ENCODE measurements at places on chromosomes 6 and 20.

- DNase-seq = no peak
These were observed 207.7 kb upstream of the SNX9 start for GRCh38 chr6:157615420-157615769.

- DNase-seq = no peak
These were observed 12.2 kb upstream of the NCOA3 start for GRCh38 chr20:47489448-47489872.

DNA sequence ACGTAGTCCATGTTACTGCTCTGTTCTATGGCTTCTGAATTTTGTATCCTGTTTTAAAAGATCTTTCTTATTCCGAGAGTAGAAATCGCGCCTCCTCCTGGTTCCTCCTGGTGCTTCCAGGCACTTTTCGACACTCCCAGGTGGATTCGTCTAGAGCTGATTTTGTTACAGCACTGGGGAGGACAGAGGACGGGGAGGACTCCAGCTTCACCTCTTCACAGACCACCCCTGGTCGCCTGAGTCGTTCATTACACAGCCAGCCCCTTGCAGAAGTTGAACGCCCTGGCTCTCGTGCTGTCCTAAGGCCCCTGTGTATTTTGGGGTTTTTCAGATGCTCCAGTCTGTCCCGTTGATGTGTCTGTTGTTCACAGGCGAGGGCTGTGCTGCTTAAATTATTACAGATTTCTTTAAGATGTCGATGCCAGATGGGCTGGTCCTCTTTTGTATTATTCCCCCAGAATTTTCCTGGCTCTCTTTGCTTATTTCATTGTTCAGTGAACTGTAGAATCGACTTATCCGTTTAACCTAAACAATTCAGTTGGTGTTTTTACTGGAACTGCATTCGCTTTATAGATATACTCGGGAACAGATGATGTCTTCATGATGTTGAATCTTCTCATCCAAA lies 30.5 kb downstream of the COL20A1 start:
- no peak for DNase-seq

- DNase-seq = no peak
These were observed 89.5 kb upstream of the MANEA start for GRCh38 chr6:95487817-95488216.

- no peak for DNase-seq
These were observed 133.4 kb upstream of the DTNBP1 start for GRCh38 chr6:15796130-15796771.

DNA sequence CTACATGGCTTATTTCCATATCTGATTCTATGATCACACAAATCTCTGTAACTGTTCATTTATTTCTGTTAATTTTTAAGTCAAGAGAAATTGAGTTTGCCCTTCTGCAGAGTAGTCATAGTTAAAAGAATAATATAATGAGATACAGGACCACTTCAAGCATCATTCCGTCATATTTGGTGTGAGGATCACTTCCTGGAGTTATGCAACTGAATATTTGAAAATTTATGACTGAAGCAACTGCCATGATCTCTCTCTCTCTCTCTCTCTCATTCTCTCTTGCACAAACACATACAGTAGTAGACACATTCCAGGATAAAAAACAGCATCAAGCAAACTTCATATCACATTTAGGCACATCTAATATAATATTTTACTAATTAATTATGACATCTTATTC lies 116.4 kb downstream of the COL9A1 start:
- no peak for DNase-seq

- peak; percentile 87 for DNase-seq
These were observed 88.2 kb downstream of the NOL4L start for GRCh38 chr20:32496811-32497533.

GRCh38 chr6:32076321-32076809 lies 32.8 kb downstream of the TNXB start:
- DNase-seq = peak; percentile 76

DNA sequence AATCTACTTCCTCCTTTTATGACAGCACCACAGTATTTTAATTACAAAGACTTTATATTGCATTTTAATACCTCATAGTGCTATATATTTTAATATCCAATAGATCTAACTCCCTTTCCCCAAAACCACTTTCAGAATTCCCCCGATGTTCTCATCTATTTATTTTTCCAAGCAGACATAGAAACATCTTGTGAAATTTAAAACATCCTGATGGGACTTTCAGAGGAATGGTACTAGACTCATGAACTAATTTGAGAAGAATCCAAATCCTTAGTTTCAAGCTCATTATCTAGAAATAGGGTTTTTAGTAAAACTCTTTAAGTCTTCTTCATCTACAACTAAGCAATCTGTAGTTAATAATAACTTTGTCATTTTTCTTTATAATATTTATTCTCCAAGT lies 97.0 kb downstream of the TRERF1 start:
- no peak for DNase-seq

DNA sequence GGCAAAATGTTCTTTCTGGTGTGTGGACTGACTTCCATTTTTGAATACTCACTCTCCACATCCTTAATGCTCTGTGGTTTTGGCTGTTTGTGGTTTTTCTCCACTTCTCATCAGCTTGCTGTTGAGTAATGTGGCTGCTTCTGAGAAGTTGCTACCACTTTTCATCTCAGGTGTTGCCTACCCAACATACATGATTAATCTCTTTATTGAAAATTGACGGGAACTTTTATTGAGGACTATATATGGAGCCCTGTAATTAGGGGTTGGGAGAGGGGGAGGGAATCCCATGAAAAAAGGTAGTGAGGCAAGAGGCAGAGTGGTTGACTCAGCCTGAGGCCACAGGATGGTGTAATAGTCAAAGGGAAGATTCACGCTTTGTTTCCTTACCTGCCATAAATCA lies 17.6 kb downstream of the IL22RA2 start:
- DNase-seq = no peak

DNA sequence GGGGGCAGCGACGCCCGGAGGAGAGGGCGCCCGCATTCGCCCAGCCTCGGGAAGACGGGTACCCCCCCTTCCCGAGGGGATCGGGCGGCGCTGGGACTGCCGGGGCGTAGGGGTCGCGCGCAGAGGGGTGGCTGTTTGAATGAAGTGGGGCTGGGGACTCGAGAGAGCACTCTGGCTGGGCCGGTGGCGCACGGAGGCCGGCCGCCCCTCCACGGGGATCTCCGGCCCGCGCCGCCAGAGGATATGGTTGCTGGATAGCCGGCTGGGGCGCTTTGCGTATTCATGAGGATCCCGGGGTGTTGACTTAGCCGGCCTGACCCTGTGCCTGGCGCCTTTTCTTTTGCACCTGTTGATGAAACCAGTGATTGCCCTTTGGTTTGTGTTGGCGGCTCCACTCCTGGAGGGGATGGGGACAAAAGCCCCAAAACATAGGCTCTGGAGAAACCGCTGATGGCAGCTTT lies 469 bp downstream of the SYNJ2 start:
- peak; percentile 70 for DNase-seq

GRCh38 chr20:41483553-41483930 lies 116.9 kb upstream of the EMILIN3 start:
- no peak for DNase-seq

GRCh38 chr20:23085436-23086055 lies 578 bp downstream of the CD93 start:
- no peak for DNase-seq

GRCh38 chr6:36963451-36964290 lies 9.1 kb downstream of the PI16 start:
- DNase-seq = peak; percentile 55

- DNase-seq = no peak
These were observed 26.2 kb downstream of the BCAS1 start for GRCh38 chr20:54044156-54044555.

DNA sequence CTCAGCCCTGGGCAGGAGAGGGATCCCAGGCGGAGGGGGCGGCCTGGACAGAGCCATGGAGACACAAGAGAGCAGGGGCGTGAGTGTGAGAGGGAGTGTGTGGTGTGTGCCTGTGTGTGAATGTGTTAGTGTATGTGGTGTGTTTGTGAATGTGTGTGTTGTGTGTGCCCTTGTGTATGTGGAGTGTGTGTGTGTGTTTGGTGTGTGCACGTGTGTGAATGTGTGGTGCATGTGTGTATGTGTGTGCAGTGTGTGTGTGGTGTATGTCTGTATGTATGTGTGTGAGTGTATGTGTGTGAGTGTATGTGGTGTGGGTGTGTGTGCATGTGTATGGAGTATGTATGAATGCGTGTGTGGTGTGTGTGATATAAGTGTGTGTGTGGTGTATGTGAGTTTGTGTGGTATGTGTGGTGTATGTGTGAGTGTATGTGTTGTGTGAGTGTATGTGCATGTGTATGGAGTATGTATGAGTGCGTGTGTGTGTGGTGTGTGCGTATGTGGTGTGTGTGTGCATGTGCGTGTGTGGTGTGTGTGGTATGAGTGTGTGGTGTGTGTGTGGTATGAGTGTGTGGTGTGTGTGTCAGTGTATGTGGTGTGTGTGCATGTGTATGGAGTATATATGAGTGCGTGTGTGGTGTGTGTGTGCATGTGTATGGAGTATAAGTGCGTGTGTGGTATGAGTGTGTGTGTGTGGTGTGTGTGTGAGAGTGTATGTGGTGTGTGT lies 175.2 kb upstream of the AFDN start:
- no peak for DNase-seq

DNA sequence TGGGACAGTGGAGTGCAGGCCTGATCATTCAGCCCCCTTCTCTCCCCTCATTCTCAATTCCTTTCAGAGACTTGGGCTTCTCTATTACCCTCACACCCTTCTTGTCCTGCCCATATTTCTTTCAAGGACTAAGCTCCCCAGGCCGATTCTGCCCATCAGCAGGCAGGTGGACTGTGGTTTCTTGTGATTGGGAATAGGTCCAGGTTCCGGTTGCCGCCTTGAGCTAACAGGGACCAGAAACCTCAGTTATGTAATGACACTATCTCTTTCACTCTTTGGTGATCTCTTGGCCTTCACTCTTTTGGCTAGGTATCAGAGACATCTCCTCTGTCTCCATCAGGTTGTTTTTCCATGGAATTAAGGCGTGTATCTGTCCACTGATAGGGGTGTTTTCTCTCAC lies 6.5 kb downstream of the MUCL3 start:
- DNase-seq = no peak

DNA sequence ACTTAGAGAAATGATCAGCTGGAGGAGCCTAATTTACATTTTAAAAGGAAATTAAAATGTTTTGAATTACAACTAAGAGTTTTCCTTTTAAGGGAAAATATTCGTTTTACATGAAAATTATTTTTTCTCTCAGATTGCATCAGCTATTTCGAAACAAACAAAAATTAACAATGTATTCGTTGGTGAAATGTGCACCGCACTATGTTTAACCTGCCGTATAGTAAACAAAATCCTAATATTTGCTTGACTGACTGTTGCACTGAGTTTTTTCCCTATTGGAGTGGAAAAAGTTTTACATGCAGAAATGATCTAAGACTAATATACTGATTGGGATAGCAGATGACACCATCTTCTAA lies 5.7 kb downstream of the PDE10A start:
- DNase-seq = no peak

DNA sequence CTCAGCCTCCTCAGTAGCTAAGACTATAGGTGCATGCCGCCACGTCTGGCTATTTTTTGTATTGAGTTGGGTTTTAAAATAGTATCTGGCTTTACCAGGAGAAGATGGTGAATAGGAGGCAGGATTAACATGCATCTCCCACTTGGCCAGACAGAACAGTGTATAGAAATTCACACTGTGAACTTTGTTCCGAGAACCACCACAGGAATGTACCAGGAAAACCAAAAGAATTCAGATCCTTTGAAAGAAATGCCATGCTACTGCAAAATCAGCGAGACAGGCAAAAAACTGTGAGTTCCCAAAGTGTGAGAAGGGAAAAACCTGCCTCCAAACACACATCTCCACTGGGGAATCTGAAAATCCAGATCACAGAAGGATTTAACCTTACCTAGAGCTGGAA lies 327.6 kb downstream of the NKAIN2 start:
- DNase-seq = no peak

DNA sequence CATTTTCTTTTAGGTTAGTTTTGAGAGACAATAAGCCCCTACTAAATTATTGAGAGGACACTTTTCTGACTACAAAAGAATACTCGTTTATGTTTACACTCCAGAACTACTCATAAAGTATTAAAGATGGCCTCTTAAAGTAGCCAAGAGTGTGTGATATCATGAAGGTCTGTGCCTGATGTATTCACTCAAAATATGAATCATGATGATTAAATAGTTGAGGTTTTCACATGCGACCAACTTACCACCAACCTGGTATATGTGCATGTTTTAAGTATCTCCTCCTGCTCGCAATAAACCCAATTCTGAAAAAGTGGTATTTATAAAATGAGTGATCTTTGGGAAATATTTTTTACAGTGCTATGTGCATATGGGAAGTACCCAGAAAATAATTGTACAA lies 43.9 kb downstream of the IL20RA start:
- DNase-seq = no peak

DNA sequence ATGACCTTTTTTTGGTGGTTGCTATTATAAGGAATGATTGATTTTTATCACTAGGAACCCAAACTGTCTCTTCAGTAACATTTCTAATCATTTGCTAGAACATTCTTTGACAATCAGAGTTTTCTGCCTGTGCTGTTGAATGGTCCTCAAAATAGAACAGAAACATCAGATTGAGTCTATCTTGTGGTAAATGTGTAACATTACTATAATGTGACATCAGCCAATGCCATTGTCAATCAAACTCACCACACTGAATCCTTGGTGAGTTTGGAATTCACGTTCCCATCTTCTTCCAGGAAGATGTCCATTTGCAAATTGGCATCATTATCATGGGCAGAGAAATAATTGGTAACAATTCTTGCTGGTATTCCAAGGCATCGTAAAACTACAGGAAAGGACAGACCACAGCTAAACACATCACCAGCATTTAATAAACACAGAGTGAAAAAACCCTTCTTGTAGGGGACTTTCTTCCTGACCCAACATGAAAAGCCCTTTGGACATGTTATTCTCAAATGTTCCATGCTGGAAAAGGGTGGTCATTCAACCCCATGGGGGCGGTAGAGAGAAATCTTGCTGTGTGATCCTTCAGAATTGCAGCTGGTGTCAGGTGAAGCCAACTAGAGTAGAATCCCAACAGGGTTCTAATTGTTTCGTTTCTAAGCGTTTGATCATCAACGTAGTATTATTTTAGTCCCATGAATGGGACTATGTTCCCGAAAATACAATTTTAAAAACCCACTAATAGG lies 98.5 kb downstream of the F13A1 start:
- peak; percentile 74 for DNase-seq

GRCh38 chr20:32877507-32877906 lies 18.8 kb downstream of the EFCAB8 start:
- no peak for DNase-seq

DNA sequence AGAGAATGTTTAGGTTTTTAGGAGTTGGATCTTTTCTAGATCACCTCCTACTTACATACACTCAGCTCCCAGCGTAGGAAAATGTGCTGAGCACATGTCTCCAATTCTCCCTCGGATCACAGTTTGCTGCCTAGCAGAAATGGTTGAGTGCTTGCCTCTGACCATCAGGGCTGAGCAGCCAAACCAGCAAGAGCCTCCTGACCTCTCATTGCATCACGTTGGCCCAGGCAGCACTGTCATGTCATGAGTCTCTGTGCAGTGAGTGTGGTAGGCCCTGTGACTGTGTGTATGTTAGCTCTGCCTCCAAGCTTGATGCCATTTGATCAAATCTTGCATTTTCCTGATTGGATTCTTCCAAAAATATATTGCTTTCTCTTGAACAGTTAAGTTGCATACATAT lies 112.0 kb downstream of the LRRC1 start:
- DNase-seq = no peak

GRCh38 chr6:105001906-105002305 lies 45.0 kb downstream of the LIN28B start:
- DNase-seq = peak; percentile 83

GRCh38 chr6:38404900-38405556 lies 234.7 kb downstream of the BTBD9 start:
- DNase-seq = no peak

- peak; percentile 29 for DNase-seq
These were observed 18.0 kb upstream of the ZFAND3 start for GRCh38 chr6:37801605-37801940.
